ENCODE measurements at places on chromosomes 16 and 17. TPM values are rescaled to one million over a fixed set of nuclear protein-coding genes. Genes with fewer than 3 reads are reported as not detected.

GRCh38 chr17:68821860-68822696 lies 133.1 kb downstream of the ABCA8 start:
- peak; percentile 97 for DNase-seq

- DNase-seq: no peak
These were observed 40.5 kb upstream of the DYNLRB2 start for GRCh38 chr16:80500116-80500859.

- DNase-seq: no peak
These were observed 115.8 kb downstream of the OR1D5 start for GRCh38 chr17:2947588-2947950.

GRCh38 chr17:42389899-42390298 lies 1.7 kb upstream of the STAT3 start:
- no peak for DNase-seq

GRCh38 chr17:62017496-62017895 lies 47.6 kb downstream of the MED13 start:
- DNase-seq: no peak

DNA sequence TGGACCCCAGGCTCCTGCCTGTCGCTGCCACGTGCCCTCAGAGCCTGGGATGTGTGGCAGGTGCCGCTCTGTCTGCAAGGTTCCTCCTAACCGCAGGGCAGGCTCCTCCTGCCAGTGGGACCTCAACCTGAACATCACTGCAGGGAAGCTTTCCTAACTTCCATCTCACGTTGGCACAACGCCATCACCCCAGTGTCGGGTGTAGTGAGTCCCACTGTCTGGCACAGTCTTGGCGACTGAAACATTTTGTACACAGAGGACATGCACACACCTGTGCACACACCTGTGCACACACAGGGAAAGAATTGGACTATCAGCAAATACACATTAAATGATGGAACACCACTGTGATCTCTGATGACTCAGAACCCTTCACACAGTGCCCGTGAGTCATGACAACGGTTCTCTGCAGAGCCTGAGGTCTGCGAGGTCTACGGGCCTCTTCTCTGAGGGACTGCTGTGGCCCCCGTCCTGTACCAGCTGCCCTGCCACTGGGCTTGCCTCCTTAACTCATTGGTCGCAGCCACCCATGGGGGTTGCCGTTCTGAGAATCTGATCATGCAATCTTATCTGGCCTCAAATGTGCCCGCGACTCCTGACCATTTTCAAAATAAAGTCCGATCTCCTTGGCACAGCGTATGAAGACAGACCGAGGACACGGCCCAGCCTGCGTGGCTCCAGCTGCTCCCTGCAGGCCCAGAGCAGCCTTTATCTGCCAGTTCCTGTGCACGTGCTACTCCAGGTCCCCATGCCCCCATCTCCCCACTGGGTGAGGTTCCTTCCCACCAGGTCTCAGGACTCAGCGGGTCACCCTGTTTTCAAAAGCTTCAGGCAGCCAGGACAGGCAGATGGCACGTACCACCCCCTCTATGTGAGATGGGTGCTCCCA lies 7.6 kb downstream of the CCDC57 start:
- DNase-seq: no peak

DNA sequence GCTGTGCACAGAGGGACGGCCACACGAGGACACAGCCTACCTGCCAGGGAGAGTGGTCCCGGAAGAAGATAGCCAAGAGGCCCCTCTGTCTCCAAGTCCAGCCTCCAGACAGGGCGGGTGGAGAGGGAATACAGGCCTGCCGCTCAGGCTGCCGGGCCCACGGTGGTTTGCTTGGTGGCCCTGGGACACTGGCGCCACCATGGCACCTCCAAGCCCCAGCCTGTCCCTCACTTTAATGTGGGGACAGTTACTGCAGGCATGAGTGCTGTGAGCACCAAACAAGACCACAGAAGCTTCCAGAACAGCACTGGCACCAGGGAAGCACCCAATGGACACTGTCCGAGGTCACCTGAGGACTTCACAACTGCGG lies 22.0 kb upstream of the CHMP6 start:
- no peak for DNase-seq

DNA sequence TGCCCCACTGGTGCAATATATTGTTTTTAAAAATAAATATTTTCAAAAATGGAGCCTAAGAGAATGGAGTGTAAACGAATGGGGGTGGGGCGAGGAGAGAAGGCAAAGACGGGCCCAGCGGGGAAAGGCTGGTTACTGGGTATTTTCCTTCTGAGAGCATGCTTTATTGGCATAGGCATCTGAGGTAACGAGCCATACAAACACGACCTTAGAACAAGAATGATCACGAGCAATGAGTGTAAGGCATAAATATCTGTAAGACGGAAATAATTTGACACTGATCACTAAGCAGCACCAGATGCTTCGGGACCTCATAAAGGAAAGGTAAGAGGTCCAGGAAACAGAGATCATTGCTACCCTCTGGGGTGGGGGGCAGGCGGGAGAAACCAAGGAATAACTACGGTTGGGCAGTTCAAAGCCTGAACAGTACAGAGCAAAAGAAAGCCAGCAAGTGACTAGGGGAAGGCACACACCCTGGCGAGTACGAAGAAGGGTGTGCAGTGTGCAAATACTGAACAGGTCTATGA lies 959 bp downstream of the SSH2 start:
- no peak for DNase-seq

CIBAR2 gene
- 0.27 TPM for total RNA-seq

KRT23 gene
- total RNA-seq: 19.0 TPM

KRTAP3-2 gene
- total RNA-seq: not detected

CCL4 gene
- total RNA-seq: 1.2 TPM

LCMT1 gene
- 52.4 TPM for total RNA-seq

CRYBA1 gene
- not detected for total RNA-seq

Data from HCT116 (cell line).